ENCODE measurements at places on chromosomes 1 and 21. TPM values are rescaled to one million over a fixed set of nuclear protein-coding genes. Genes with fewer than 3 reads are reported as not detected.

The FCRL6 gene
- total RNA-seq: not detected

The S100A4 gene
- total RNA-seq: 70.7 TPM

The MTARC2 gene
- 4.8 TPM for total RNA-seq

The MPZL1 gene
- 146 TPM for total RNA-seq

The ACKR1 gene
- not detected for total RNA-seq

The MEX3A gene
- 1.2 TPM for total RNA-seq

The RHD gene
- total RNA-seq: under 0.01 TPM

The PRRX1 gene
- total RNA-seq: 101 TPM

The KCNQ4 gene
- total RNA-seq: 0.19 TPM

The APCS gene
- total RNA-seq: not detected

The TRIM67 gene
- not detected for total RNA-seq

The SPOCD1 gene
- 44.0 TPM for total RNA-seq

The KDF1 gene
- 0.28 TPM for total RNA-seq

The ZFP69 gene
- 2.8 TPM for total RNA-seq

The HCRTR1 gene
- total RNA-seq: not detected

The EPRS1 gene
- 211 TPM for total RNA-seq

The ERICH3 gene
- not detected for total RNA-seq

The NR1I3 gene
- not detected for total RNA-seq

The CD101 gene
- under 0.01 TPM for total RNA-seq

The FAM78B gene
- total RNA-seq: under 0.01 TPM

The IL19 gene
- total RNA-seq: not detected

The POU2F1 gene
- 1.9 TPM for total RNA-seq

The OR10J1 gene
- total RNA-seq: not detected

The HJV gene
- total RNA-seq: not detected

The PRPF38B gene
- total RNA-seq: 11.5 TPM

The LCK gene
- not detected for total RNA-seq

The GBP2 gene
- total RNA-seq: 10.9 TPM

The C1orf116 gene
- total RNA-seq: not detected

The DIO1 gene
- total RNA-seq: not detected
